ENCODE measurements at places on chromosomes 5 and 9. TPM values are rescaled to one million over a fixed set of nuclear protein-coding genes. Genes with fewer than 3 reads are reported as not detected.

KDM4C gene
- 60.0 TPM for total RNA-seq

DNA sequence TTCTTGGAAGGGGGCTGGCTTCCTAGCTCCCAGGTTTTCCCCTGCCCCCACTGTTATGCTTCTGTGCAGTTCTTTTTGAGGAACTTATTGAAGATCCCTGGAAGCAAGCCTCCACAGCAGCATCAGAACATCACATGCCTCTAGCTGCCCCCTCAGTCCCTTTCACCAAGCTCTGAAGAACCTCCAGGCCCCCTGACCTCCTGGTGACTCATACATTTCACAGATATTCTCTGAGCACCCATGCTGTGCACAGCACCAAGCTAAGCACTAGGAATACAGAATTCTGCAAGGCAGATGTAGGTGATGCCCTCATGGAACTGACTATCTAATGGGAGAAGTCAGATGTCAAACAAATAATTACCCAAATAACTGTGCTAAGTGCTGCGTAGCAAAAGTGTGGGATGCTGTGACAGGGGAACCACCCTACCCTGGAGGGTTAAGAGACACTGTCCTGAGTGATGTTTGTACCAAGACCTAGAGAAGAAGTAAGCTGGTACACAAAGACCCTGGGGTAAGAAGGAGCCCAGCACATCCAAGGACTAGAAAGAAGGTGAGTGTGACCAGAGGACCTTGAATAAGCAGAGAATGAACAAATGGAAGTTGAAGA is 213.7 kb upstream of the NR4A3 start:
- no peak for DNase-seq

GRCh38 chr5:127941646-127942045 is 141.9 kb upstream of the SLC12A2 start:
- no peak for DNase-seq

DNA sequence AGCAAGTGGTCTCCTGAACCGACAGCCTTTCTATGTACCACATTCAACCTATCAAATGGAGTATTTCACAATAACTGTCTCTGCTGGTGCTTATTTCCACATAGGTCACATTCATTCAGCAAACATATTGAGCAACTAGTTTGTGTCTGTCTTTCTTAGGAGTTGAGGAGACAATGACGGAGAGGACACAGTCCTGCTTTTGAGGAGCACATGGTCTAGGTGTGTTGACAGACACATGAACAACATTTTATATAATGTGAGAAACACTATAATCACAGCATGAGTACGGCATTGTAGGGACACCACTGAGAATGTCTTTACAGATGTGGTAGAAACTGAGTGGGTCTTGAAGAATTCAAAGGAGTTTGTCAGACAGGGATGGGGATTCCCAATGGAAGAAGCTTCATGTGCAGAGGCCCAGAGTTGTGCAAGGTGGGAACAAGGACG is 28.5 kb downstream of the NFIL3 start:
- DNase-seq, result no peak

UAP1L1 gene
- 12.0 TPM for total RNA-seq

- DNase-seq, result no peak
Observed at GRCh38 chr5:114210662-114211061, 151.2 kb upstream of the KCNN2 start.

- no peak for DNase-seq
Observed at GRCh38 chr9:89657765-89658164, 53.0 kb downstream of the GADD45G start.

DENND1A gene
- total RNA-seq, result 21.3 TPM

- no peak for DNase-seq
Observed at GRCh38 chr5:21067724-21068123, 1079.7 kb upstream of the CDH18 start.

DNA sequence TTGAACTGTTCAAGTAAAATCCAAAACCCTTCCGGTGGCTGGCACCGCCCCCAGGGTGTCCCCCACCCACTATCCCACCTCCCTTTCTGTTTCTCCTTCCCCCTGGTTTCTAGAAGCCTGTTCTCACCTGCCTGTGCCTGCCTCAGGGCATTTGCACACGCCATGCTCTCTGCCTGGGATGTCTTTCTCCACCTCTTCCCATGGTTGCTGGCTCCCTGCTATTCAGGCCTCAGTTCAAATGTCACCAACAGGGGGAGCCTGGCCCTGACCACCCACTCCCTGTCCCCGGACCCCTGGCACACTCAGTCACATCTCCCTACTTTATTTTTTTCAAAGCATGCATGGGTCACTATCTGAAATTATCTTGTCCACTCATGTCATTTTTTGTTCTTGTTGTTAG is 39.9 kb upstream of the EEIG1 start:
- no peak for DNase-seq

- no peak for DNase-seq
Observed at GRCh38 chr9:71710201-71710600, 58.1 kb downstream of the CEMIP2 start.

- DNase-seq, result no peak
Observed at GRCh38 chr9:109143881-109144562, 23.0 kb downstream of the FRRS1L start.

PCDHA4 gene
- 2.6 TPM for total RNA-seq

- DNase-seq, result no peak
Observed at GRCh38 chr5:149517461-149518122, 33.6 kb downstream of the CSNK1A1 start.

ASPN gene
- total RNA-seq, result 6.2 TPM

- DNase-seq, result no peak
Observed at GRCh38 chr5:35877655-35878054, 21.0 kb downstream of the IL7R start.

NUTM2G gene
- total RNA-seq, result not detected

CD274 gene
- 2.9 TPM for total RNA-seq

DNA sequence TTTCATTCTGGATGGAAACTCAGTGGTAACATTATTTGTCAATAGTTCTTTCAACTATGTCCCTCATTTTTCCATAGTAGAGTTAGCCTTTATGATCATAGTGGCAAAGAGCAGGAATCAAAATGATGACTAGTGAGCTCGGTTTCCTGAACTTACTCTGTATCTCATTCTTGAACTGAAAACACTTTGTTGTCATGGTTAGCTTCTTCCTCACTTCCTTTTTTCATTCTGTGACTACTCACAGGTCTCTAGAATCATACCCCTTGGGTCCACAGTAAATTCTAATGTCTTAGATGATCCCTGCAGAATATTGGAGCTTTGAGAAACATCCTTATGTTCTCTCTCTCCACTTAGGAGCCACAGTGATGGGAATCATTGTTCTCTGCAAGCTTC is 29.4 kb upstream of the RECK start:
- no peak for DNase-seq

PCDHB12 gene
- total RNA-seq, result 3.7 TPM

GRCh38 chr5:124755565-124755964 is 9.1 kb upstream of the ZNF608 start:
- DNase-seq, result no peak

FAM193B gene
- 35.4 TPM for total RNA-seq

DNA sequence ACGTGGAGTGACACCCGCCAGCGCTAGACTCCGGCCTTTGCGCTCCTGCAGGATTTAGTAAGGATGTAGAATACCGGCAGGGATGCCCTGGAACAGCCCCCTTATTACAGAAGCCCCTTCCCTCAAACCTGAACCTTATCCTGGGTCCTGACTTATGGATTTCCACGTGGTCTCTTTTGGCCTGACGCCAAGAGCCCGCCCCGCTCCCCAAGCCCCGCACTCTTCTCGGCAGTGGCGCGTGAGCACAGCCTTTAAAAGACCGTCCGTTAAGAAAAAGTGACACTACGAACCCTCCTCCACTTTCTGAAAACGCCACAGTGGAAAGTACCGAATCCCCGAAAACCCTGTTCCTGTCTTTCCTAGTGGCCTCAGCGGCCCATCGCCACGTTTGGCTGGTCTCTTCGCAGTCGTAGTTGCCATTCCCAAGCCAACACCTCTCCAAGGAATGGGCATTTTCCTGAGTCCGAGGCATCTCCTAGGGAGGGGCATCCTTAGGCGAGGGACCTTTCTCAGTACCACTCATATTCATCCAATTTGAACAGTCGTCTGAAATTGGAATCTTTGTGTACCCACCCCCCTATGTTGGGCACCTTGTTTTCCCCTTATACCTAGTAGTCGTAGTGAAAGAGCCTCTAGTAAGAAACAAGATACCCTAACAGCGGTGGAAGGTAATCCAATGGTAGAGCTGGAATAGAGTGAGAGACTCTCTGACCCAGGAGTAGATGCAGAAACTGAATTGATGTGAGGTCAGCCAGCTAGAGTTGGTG is 732 bp upstream of the MCIDAS start:
- DNase-seq, result no peak

DNA sequence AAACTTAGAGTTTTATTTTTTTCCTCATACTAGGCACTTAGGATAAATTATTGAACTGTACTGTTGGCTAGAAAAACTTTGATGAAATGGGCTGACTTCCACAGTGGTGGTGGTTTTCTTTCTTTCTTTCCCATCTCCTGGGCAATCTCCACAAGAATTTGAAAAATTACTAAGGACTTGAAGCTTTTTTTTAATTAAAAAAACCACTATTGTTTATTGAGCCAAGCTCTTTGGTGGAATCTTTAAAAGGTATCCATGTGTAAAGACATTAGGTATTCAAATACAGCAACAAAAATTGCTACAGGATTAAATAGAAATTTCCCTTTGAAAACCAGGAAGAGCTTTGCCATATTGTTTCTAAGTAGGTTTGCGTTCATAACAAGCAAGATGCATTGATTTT is 14.1 kb downstream of the MARCHF6 start:
- DNase-seq, result no peak

ZNF367 gene
- 1.8 TPM for total RNA-seq

TAF11L10 gene
- total RNA-seq, result not detected

DNA sequence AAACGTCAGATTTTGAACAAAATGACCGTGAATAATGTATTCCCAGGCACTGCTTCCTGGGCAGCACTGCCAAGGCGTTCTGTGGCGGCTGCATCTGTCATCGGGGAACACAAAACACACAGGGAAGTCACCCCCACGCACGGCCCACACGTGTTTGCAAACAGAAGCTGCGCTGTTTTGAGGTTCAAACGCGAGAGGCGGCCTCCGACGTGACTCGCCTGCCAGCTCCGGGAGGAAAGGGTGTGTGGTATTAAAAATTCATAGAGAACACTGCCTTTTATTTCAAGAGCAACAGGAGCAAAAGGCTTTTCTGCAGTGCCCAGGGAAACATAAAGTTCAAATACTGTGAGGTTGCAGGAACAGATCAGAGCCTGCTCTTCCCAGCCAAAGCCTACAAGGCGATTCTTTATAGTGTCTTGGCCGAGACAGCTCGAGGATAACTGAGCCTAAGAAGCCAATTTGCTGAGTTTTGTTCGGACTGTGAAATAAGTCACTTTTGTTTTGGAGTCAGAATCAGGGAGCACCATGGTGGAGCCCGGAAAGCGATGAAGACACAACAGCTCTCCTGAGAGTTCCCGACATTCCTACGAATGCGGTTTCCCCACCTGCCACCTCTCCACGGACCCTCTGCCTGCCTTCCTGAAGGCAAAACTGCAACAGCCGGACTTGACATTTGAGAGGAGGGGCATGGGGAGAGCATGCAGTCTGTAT is 115.3 kb upstream of the IRX2 start:
- DNase-seq, result no peak

GRCh38 chr9:83649080-83649479 is 26.1 kb downstream of the IDNK start:
- DNase-seq, result no peak

DNA sequence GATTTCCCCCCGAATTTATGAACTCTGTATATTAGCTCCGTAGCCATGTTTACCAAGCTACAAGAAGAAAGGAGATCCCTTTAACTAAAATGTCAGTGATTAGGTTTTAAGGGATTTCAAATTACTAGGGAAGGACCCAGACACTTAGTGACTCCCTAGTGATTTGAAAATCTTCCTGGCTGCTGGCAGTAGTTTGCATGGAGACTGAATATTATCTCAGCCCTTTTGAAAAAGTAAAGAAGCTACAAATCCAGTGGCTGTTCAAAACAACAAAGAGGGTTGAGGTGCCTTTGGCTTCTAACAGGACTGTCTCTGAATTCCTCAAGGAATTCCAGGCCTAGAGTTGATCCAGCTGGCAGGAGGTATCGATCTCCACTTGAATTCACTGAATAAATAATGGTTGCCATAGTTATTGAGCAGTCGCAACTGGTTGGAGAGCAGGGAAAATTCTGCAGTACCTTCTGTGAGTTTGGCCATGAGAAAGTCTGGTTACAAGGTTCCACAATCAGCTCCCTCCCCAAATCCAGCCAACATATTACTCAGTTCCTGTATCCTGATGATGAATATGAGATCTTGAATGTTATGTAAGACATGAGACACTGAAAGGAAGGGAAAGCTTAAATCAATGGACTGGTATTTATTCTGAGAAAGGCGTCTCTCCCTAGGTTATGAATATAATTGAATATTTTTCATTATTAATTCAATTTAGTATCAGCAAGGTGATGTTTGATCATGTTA is 37.7 kb downstream of the NR4A3 start:
- no peak for DNase-seq

- DNase-seq, result no peak
Observed at GRCh38 chr5:141338538-141339306, at the start of gene PCDHGA2. Gene PCDHGA2 (plus strand): TSS chr5:141338760.

GRCh38 chr5:173320259-173320658 is 8.0 kb downstream of the STC2 start:
- peak; percentile 58 for DNase-seq

DNA sequence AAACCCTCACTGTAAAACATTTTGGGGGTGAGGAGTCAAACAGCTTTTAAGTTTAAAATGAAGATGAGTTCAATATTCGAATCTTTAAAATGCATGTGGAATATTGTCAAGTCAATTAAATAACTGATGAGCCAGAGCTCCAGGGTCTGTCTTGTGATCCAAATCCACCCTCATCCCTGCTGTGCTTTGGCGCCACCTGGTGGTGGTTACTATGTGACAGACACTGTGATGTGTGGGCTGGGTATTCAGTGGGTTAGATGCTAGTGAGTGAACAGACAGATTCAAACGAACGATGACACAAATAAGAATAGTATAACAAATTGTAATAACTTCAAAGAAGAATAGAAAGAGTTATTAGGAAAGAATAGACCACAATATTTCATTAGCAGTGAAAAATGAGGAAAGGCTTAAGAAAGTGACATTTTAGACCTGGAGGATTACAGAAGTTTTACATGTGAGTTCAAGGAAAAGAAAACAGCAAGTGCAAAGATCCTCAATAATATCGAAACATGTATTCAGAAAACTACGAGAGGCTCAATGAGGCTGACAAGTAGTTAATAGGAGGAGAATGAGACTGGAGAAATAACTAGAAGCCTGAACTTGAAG is 51.4 kb upstream of the CHSY3 start:
- peak; percentile 41 for DNase-seq

- DNase-seq, result no peak
Observed at GRCh38 chr9:21030389-21031035, 928 bp downstream of the HACD4 start.

- no peak for DNase-seq
Observed at GRCh38 chr5:135964670-135965320, 10.0 kb upstream of the LECT2 start.

CDC20B gene
- not detected for total RNA-seq

- no peak for DNase-seq
Observed at GRCh38 chr5:180575571-180575970, 15.7 kb downstream of the SCGB3A1 start.

PCDHA10 gene
- total RNA-seq, result 6.4 TPM

GRCh38 chr5:154200221-154200620 is 9.7 kb downstream of the GALNT10 start:
- no peak for DNase-seq
